ENCODE measurements at places on chromosomes 7 and 10.

GRCh38 chr7:15752377-15752776, 65.9 kb upstream of the MEOX2 start:
- DNase-seq = no peak

DNA sequence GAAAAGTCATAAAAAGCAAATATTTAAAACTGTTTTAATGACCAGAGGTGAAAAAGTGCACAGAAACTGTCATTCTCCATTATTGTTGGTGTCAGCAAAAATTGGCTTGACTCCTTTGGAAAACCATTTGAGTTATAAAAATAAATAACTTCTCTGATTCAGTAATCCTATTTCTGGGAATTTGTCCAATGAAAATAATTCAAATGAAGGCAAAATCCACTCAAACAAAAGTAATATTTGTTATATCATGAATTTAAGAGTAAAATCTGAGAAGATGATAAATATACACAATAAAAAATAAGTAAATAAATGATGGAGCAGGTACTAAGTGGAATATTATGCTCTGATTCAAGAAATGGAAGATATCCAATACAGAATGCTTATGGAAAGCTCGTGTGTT, 326.6 kb upstream of the KLF6 start:
- no peak for DNase-seq

DNA sequence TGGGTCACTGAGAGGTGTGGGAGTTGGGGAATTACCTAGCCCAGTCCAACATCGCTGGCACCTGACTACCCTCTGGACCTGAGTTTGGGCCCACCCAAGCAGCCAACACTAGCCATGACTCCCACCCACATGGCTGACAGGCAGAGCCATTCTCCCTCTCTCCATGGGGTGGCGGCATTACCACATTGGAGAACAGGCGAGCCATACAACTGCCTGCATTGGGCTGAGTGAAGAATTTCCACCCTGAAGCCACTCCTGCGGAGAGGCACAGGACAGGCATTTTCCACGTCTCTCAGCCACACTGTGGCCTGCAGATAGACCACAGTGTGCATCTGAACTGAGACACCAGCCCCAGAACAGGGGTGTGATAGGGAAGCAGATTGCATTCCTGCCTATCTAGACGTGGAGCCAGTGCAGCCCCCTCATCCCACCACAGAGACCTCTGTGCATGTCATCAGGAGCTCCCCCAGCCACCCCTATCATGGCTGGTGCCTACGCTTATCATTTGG, 58.2 kb upstream of the ANTXRL start:
- peak; percentile 17 for DNase-seq

DNA sequence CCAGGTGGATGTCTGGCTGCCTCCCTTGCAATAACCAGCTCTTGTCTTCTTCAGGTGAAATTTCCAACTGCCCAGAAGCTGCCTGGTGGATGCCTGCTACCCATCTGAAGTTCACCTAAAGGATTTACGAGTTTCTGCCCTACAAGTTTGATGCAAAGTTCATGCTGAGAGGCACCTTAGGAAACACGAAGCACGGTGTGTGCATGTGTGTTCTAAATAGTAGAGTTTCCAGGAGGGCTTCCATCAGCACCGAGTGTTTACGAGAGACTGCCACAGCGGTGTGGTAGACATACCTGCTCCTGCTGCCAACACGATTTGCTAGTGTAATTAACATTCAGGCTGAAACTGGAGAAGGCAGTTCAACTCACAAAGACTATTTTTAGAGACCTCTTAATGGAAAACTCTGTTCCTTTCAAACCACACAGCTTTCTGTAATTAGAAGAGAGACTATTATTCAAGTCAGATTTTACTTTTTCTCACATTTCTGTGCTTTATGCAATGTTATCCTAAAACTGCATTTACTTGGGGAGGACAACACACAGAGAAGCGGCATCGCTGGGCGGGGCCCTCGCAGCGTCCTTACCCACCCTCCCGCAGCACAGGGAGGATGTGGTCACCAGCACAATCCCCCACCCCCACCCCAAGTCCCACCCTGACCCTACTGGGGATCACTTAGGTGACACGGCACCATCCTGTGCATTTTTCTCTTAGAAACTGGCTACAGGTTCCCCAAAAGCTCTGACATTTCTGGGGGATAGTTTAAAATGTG, 15.5 kb upstream of the CPXM2 start:
- no peak for DNase-seq

Data from stimulated activated CD8-positive, alpha-beta memory T cell treated with anti-CD3 and anti-CD28 coated beads, Interleukin-4, amount 100 ng/mL, for 4 hours (primary cell).